ENCODE measurements at places on chromosomes 2 and 18.

- peak; percentile 18 for DNase-seq
- H3K27me3 ChIP-seq = no peaks in the 10 kb centered on the region
- no peak overlapping the region for H3K4me3 ChIP-seq
- no peak overlapping the region for H3K27ac ChIP-seq
- peaks cover 6% of the 10 kb centered on the region for H3K4me1 ChIP-seq
- no peaks in the 10 kb centered on the region for H3K36me3 ChIP-seq
Observed at GRCh38 chr2:13654416-13654815, 937.7 kb downstream of the TRIB2 start.

GRCh38 chr2:40690036-40690435 is 238.1 kb upstream of the SLC8A1 start:
- no peaks in the 10 kb centered on the region for H3K27me3 ChIP-seq
- H3K27ac ChIP-seq = no peak overlapping the region
- no peaks in the 10 kb centered on the region for H3K4me1 ChIP-seq
- no peak overlapping the region for H3K4me3 ChIP-seq

GRCh38 chr2:164150604-164151003 is 414.8 kb upstream of the FIGN start:
- H3K4me1 ChIP-seq = peaks cover under 1% of the 10 kb centered on the region
- H3K36me3 ChIP-seq = no peaks in the 10 kb centered on the region
- H3K4me3 ChIP-seq = no peak overlapping the region
- no peak for DNase-seq
- H3K27me3 ChIP-seq = no peaks in the 10 kb centered on the region

- no peak for DNase-seq
- no peak overlapping the region for H3K4me3 ChIP-seq
- no peaks in the 10 kb centered on the region for H3K36me3 ChIP-seq
- H3K27me3 ChIP-seq = no peaks in the 10 kb centered on the region
- H3K4me1 ChIP-seq = no peaks in the 10 kb centered on the region
Observed at GRCh38 chr18:22742409-22742808, 190.7 kb upstream of the RBBP8 start.

DNA sequence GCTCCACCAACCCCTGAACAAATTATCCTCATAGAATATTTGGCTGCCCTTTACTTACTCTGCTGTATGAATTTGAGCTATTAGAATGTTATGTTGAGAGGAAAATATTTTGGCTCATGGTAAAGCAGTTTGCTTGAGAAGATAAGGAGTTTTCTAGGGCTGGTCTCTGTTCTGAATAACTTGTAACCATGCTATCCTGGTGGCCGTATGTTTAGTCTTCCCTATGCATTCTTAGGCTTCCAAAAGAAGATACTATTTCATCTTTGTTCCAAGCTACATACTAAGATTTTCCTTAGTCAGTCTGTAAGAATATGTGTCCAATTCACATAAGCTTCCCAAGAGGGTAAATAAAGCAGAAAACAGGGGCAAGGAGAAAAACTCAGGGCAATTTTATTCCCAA is 1105.1 kb upstream of the PIK3C3 start:
- peaks cover 6% of the 10 kb centered on the region for H3K4me1 ChIP-seq
- H3K36me3 ChIP-seq = no peaks in the 10 kb centered on the region
- no peaks in the 10 kb centered on the region for H3K27me3 ChIP-seq
- peak; percentile 55 for DNase-seq

- no peak overlapping the region for H3K27ac ChIP-seq
- peak overlapping the region; percentile 26 for H3K4me3 ChIP-seq
- no peaks in the 10 kb centered on the region for H3K27me3 ChIP-seq
- no peaks in the 10 kb centered on the region for H3K36me3 ChIP-seq
- peak; percentile 7 for DNase-seq
- H3K4me1 ChIP-seq = no peaks in the 10 kb centered on the region
Observed at GRCh38 chr2:5373200-5373599, 319.0 kb upstream of the SOX11 start.

- H3K4me1 ChIP-seq = no peaks in the 10 kb centered on the region
- no peaks in the 10 kb centered on the region for H3K36me3 ChIP-seq
- peaks cover 6% of the 10 kb centered on the region for H3K27me3 ChIP-seq
Observed at GRCh38 chr2:43837831-43838559, 644 bp downstream of the ABCG5 start.

DNA sequence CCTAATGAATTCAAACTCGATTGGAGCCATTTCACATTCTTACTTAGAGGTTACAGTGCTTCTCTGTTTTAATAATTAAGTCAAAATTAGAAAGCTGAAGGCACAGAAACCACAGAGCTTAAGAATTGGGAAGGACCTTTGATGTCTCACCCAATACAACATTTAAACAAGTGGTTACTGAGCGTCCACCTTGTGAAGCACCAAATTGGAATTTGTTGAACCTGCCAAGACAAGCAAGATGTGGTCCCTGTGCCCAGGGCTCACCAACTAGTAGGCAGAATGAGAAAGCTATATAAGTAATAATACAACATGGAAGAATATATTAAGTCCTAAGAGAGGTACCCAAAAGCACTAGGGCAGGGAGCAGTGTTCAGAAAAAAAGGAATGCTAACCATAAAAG is 64.5 kb upstream of the NPAS2 start:
- H3K4me1 ChIP-seq = peaks cover 35% of the 10 kb centered on the region
- H3K4me3 ChIP-seq = no peak overlapping the region
- no peak overlapping the region for H3K27ac ChIP-seq
- H3K36me3 ChIP-seq = no peaks in the 10 kb centered on the region
- peak; percentile 79 for DNase-seq

DNA sequence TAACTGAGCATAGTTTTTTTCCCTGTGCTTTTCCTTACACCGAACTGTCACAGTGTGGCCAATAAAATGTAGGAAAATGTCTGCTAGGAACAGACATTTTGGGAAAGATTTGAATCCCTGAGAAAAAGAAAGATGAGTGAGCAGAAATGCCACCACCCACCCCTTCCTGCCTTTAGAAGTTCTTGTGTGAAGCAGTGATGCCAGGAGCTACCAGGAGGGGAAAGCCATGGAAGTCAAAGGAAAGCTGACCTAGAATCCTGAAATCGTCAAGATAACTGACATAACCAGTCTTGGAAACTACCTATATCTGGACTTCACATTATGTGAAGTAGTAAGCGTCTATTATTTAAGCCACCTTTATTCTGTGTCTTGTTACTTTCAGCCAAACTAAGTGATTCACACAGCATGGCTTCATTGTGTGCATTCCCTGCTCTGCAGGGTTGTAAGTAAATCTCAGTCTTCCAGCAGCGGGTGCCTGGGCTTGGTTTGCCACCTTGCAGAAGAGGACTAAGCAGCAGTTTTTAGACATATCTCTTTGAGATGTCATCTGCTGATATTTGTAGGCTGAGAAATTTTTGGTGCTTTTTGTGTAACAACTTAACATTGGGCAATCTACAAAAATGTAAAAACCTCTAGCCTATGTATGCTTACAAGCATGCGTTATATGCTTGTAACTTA is 11.2 kb upstream of the SPRED2 start:
- no peak overlapping the region for H3K27ac ChIP-seq
- DNase-seq = no peak
- no peaks in the 10 kb centered on the region for H3K36me3 ChIP-seq
- no peak overlapping the region for H3K4me3 ChIP-seq
- H3K4me1 ChIP-seq = no peaks in the 10 kb centered on the region

DNA sequence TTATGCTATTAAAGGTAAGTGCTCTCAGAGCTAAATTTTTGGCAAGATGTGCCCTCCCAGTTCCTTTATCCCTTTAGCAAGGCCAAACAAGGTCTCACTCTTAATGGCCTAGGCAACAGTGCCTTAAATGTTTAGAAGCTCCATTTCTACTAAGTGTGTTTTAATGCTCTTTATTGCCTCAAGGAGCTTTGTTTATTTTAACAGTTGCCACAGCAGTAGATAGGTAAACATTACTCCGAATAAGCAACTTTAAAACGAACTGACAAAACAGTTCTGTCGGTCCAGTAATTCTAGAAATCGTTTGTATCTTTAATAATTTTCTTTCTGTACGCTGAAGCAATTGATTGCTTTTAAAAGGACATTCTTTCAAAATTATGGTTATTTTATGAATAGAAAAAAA is 74.5 kb downstream of the PIEZO2 start:
- no peaks in the 10 kb centered on the region for H3K4me1 ChIP-seq
- H3K36me3 ChIP-seq = no peaks in the 10 kb centered on the region
- no peak for DNase-seq
- no peaks in the 10 kb centered on the region for H3K27me3 ChIP-seq
- no peak overlapping the region for H3K27ac ChIP-seq

GRCh38 chr2:160429248-160430000 is 64.2 kb downstream of the RBMS1 start:
- H3K27ac ChIP-seq = no peak overlapping the region
- H3K4me1 ChIP-seq = peaks cover 22% of the 10 kb centered on the region
- H3K27me3 ChIP-seq = no peaks in the 10 kb centered on the region
- peak; percentile 42 for DNase-seq
- H3K4me3 ChIP-seq = no peak overlapping the region

DNA sequence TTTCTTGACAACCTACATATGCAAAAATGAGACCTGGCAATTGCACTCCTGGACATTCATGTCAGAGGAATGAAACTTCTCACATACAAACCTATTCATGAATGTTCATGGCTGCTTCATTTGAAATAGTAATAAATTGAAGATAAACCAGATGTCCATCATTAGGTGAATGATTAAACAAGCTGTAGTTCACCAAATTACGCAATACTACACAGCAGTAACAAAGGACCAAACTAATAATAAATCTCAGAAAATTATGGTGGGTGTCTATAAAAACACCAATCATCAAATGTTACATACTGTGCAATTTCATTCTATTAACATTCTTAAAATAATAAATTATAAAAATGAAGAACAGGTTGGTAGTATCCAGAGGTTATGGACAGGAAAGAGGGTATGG is 13.5 kb downstream of the DOK6 start:
- H3K27me3 ChIP-seq = no peaks in the 10 kb centered on the region
- H3K4me1 ChIP-seq = no peaks in the 10 kb centered on the region
- H3K36me3 ChIP-seq = no peaks in the 10 kb centered on the region
- H3K27ac ChIP-seq = no peak overlapping the region
- H3K4me3 ChIP-seq = no peak overlapping the region
- no peak for DNase-seq

- H3K4me1 ChIP-seq = no peaks in the 10 kb centered on the region
- no peak for DNase-seq
- no peaks in the 10 kb centered on the region for H3K27me3 ChIP-seq
- no peak overlapping the region for H3K27ac ChIP-seq
- H3K36me3 ChIP-seq = no peaks in the 10 kb centered on the region
- no peak overlapping the region for H3K4me3 ChIP-seq
Observed at GRCh38 chr18:32195881-32196815, 6.3 kb downstream of the MEP1B start.

- DNase-seq = no peak
- no peaks in the 10 kb centered on the region for H3K36me3 ChIP-seq
- no peak overlapping the region for H3K4me3 ChIP-seq
- H3K27me3 ChIP-seq = peaks cover 2% of the 10 kb centered on the region
Observed at GRCh38 chr18:13521418-13521817, 204.9 kb downstream of the FAM210A start.

- H3K36me3 ChIP-seq = no peaks in the 10 kb centered on the region
- peak; percentile 55 for DNase-seq
- no peak overlapping the region for H3K27ac ChIP-seq
- no peaks in the 10 kb centered on the region for H3K27me3 ChIP-seq
- no peaks in the 10 kb centered on the region for H3K4me1 ChIP-seq
Observed at GRCh38 chr2:32745191-32745590, 117.3 kb downstream of the TTC27 start.

DNA sequence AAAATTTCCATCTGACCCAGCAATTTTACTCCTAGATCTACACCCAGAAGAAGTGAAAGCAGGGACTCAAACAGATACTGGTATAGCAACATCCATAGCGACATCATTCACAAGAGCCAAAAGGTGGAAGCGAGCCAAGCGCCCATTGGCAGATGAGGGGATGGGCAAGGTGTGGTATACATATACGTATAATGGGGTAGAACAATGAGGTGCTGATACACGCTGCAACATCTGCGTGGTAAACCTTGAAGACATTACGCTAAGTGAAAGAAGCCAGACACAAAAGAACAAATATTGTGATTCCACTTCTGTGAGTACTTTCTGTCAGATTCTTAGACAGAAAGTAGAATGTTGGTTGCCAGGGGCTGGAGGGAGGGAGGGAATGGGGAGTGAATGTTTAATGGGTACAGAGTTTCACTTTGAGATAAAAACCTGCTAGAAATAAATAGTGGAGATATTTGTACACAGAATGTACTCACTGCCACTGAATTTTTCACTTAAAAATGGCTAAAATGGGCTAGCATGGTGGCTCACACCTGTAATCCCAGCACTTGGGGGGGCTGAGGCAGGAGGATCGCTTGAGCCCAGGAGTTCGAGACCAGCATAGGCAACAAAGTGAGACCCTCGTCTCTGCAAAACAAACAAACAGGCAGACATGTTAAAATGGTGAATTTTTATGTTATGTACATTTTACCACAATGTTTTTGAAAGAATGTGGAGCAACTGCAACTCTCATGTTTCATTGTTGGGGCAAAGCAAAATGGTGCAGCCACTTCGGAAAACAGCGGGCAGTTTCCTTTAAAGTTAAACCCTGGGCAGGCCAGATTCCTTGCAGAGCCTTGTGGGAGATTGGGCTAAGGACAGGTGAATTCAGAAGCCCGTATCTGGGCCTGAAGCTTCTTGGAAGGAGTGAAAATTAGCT is 103.4 kb upstream of the MYCN start:
- no peak overlapping the region for H3K27ac ChIP-seq
- H3K4me3 ChIP-seq = no peak overlapping the region
- H3K36me3 ChIP-seq = no peaks in the 10 kb centered on the region
- H3K27me3 ChIP-seq = no peaks in the 10 kb centered on the region

GRCh38 chr18:62814132-62814759 is 98.9 kb downstream of the PHLPP1 start:
- no peaks in the 10 kb centered on the region for H3K27me3 ChIP-seq
- no peaks in the 10 kb centered on the region for H3K36me3 ChIP-seq

- DNase-seq = no peak
- no peak overlapping the region for H3K4me3 ChIP-seq
- no peak overlapping the region for H3K27ac ChIP-seq
- no peaks in the 10 kb centered on the region for H3K27me3 ChIP-seq
Observed at GRCh38 chr18:14928396-14928795, 180.4 kb downstream of the ANKRD30B start.

DNA sequence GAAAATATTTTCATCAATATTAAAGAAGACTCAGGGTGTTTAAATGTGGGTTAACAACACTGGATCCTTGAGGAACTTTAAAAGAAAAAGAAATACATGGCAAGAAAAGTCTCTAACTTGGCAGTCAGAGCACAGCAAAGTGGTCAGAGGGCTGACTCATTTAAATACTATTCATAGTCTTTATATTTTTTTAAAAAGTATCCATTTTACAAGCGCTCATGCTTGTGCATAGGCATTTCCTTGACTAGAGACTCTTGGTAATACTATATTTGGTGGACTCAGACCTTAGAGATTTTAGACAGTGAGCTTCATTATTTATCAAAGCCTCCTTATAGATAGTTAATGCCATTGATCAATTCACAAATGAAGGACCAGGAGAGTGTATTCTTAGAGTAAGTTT is 110.2 kb downstream of the ABCA12 start:
- peak overlapping the region; percentile 58 for H3K27ac ChIP-seq
- no peaks in the 10 kb centered on the region for H3K4me1 ChIP-seq
- no peaks in the 10 kb centered on the region for H3K27me3 ChIP-seq
- no peaks in the 10 kb centered on the region for H3K36me3 ChIP-seq
- DNase-seq = peak; percentile 73

- DNase-seq = peak; percentile 23
- H3K4me3 ChIP-seq = no peak overlapping the region
- H3K4me1 ChIP-seq = no peaks in the 10 kb centered on the region
- H3K27ac ChIP-seq = no peak overlapping the region
Observed at GRCh38 chr2:8431446-8432125, 250.3 kb upstream of the ID2 start.

- no peaks in the 10 kb centered on the region for H3K36me3 ChIP-seq
- no peaks in the 10 kb centered on the region for H3K4me1 ChIP-seq
- H3K4me3 ChIP-seq = no peak overlapping the region
- DNase-seq = no peak
- H3K27me3 ChIP-seq = peaks cover 29% of the 10 kb centered on the region
Observed at GRCh38 chr2:64906853-64907536, 82.2 kb upstream of the SLC1A4 start.

Measured in astrocyte (in vitro differentiated cells and primary cell).